Activated naive CD8-positive, alpha-beta T cell treated with anti-CD3 and anti-CD28 coated beads, Interleukin-2, amount 50 U/mL, for 24 hours (primary cell): ENCODE measurements at places on chromosomes 16 and 17.

GRCh38 chr16:66948134-66948836, 12.8 kb upstream of the CES3 start:
- peak; percentile 21 for DNase-seq

- DNase-seq = no peak
Measured at GRCh38 chr16:27995378-27995777, 68.1 kb downstream of the GSG1L start.

- no peak for DNase-seq
Measured at GRCh38 chr17:48125829-48126531, 18.4 kb downstream of the SNX11 start.

- DNase-seq = no peak
Measured at GRCh38 chr17:20045476-20045875, 36.3 kb downstream of the SPECC1 start.

GRCh38 chr16:84532855-84533486, 28.5 kb upstream of the MEAK7 start:
- no peak for DNase-seq
